ENCODE measurements at places on chromosomes 12 and 14. TPM values are rescaled to one million over a fixed set of nuclear protein-coding genes. Genes with fewer than 3 reads are reported as not detected.

GRCh38 chr12:115897729-115898128 is 379.8 kb downstream of the MED13L start:
- DNase-seq = no peak

Gene GALNT8
- 0.56 TPM for total RNA-seq

Gene SCNN1A
- total RNA-seq = 1.1 TPM

Gene ASCL1
- not detected for total RNA-seq

GRCh38 chr12:20044351-20044750 is 324.0 kb upstream of the PDE3A start:
- no peak for DNase-seq
